Hepatocyte (in vitro differentiated cells): ENCODE measurements at places on chromosomes 2 and 18.

DNA sequence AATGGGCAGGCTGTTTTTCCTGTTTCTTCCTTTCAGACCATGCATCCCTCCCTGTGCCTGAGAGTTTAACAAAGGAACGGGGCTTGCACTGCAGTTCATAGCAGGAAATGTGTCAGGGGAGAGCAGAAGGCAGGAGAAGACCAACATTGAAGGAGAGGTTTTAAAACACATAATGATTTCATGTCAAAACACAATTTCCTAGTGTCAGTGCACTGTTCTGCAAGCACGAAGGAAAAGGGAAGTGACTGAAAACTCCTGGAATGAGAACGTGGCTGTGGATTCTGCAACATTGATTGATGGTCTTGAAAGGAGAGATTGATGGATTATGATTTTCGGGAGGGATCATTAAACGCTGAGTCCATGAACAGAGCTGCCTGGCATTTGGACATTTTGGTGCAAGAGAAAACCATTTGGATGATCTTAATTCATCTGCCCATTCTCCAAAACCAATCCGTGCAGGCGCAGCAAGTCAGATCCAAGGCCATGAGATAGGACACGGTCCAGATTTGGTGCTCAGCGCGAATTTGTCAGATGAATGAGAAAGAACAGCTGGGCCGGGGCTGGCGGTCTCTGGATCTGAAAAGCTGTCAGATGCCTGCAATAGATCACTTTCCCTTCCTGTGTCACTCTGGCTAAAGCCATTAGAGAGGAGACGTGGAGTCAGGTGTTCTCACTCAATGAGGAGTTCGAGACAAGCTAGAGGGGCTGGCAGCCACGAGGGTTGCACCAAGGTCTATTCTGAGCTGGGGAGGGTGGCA lies 38.4 kb downstream of the C1QL2 start:
- no peaks in the 10 kb centered on the region for H3K36me3 ChIP-seq
- no peak overlapping the region for H3K4me3 ChIP-seq
- H3K27ac ChIP-seq: no peak overlapping the region
- no peaks in the 10 kb centered on the region for H3K4me1 ChIP-seq
- no peak for DNase-seq

GRCh38 chr2:99278793-99279291 lies 22.2 kb downstream of the LYG1 start:
- H3K36me3 ChIP-seq: no peaks in the 10 kb centered on the region
- no peaks in the 10 kb centered on the region for H3K4me1 ChIP-seq
- H3K27me3 ChIP-seq: no peaks in the 10 kb centered on the region
- no peak overlapping the region for H3K27ac ChIP-seq
- peak; percentile 49 for DNase-seq

GRCh38 chr2:80393991-80394390 lies 89.4 kb upstream of the LRRTM1 start:
- H3K4me1 ChIP-seq: no peaks in the 10 kb centered on the region
- no peaks in the 10 kb centered on the region for H3K27me3 ChIP-seq
- H3K36me3 ChIP-seq: no peaks in the 10 kb centered on the region
- DNase-seq: no peak
- no peak overlapping the region for H3K27ac ChIP-seq
- no peak overlapping the region for H3K4me3 ChIP-seq

DNA sequence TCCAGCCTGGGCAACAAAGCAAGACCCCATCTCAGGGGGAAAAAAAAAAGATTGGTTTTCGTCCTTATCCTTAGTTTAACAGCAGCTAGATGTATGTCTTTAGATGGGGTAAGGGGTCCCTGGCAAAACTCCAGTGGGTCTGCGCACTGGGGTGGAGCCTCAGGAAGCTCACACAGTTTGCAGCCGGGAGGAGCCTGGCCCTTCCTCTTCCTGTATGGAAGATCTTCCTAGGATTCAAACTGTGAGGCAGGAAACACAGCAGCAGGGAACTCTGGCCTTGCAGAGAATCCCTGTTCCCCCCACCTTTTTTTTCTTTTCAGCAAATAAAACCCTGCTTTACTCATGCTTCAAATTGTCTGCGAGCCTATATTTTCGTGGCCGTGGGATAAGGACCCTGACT lies 12.5 kb upstream of the GRP start:
- H3K27me3 ChIP-seq: peaks cover 9% of the 10 kb centered on the region
- H3K27ac ChIP-seq: no peak overlapping the region
- no peak for DNase-seq
- no peaks in the 10 kb centered on the region for H3K4me1 ChIP-seq
- H3K4me3 ChIP-seq: no peak overlapping the region

- no peaks in the 10 kb centered on the region for H3K4me1 ChIP-seq
- no peaks in the 10 kb centered on the region for H3K27me3 ChIP-seq
- DNase-seq: peak; percentile 71
Observed at GRCh38 chr2:238720232-238720672, 127.6 kb upstream of the TWIST2 start.

DNA sequence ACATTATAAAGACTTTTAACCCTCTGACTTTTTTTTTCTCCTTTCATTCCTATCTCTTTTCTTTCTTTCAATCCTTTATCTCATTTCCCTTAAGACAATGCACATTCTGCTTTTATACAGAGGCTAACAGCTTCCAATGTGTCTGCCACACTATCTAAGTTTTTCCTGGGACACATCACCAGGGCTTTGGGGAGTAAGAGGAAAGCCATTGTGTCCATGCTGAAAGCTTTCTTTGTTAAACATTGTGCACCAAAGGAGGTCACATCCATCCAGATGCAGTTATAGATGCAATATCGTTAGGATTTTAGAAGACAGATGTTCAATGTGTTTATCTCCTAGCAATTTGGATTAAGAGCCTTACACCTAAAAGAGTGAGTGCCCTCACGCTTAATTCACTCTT lies 534.1 kb downstream of the CNTNAP5 start:
- DNase-seq: no peak
- no peak overlapping the region for H3K27ac ChIP-seq

DNA sequence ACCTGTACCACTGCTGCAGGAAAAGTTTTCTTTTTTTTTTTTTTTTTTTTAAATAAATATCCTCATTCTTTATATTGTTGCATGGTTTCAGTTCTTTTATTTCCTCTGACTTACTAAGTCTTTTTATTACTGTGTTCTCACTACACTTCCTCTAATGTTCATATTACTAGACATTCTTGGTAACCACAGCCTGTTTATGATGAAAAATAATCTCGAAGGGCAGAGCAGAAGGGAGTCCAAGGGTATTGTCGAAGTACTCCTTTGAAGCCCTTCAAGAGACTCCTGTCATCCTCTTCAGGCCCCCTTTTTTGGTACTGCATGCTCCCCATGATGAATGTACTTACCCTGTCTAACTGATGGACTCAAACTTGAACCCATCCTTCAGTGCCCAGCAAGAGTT lies 61.2 kb downstream of the RND3 start:
- no peak overlapping the region for H3K4me3 ChIP-seq
- H3K36me3 ChIP-seq: no peaks in the 10 kb centered on the region
- no peak overlapping the region for H3K27ac ChIP-seq
- no peak for DNase-seq

GRCh38 chr2:20599001-20599600 lies 51.8 kb downstream of the HS1BP3 start:
- H3K27ac ChIP-seq: no peak overlapping the region
- no peak overlapping the region for H3K4me3 ChIP-seq
- DNase-seq: no peak
- no peaks in the 10 kb centered on the region for H3K36me3 ChIP-seq

GRCh38 chr18:79815657-79816056 lies 17.9 kb downstream of the KCNG2 start:
- H3K4me3 ChIP-seq: no peak overlapping the region
- no peak overlapping the region for H3K27ac ChIP-seq
- no peaks in the 10 kb centered on the region for H3K4me1 ChIP-seq
- H3K27me3 ChIP-seq: peaks cover 8% of the 10 kb centered on the region

- H3K36me3 ChIP-seq: no peaks in the 10 kb centered on the region
- H3K4me3 ChIP-seq: no peak overlapping the region
- no peak for DNase-seq
- no peaks in the 10 kb centered on the region for H3K27me3 ChIP-seq
- H3K27ac ChIP-seq: no peak overlapping the region
- H3K4me1 ChIP-seq: no peaks in the 10 kb centered on the region
Observed at GRCh38 chr2:172985139-172985892, 90.3 kb upstream of the MAP3K20 start.

- H3K4me1 ChIP-seq: no peaks in the 10 kb centered on the region
- no peak overlapping the region for H3K4me3 ChIP-seq
- H3K36me3 ChIP-seq: no peaks in the 10 kb centered on the region
- no peak for DNase-seq
- no peaks in the 10 kb centered on the region for H3K27me3 ChIP-seq
Observed at GRCh38 chr2:94994063-94994913, 31.2 kb upstream of the MAL start.

DNA sequence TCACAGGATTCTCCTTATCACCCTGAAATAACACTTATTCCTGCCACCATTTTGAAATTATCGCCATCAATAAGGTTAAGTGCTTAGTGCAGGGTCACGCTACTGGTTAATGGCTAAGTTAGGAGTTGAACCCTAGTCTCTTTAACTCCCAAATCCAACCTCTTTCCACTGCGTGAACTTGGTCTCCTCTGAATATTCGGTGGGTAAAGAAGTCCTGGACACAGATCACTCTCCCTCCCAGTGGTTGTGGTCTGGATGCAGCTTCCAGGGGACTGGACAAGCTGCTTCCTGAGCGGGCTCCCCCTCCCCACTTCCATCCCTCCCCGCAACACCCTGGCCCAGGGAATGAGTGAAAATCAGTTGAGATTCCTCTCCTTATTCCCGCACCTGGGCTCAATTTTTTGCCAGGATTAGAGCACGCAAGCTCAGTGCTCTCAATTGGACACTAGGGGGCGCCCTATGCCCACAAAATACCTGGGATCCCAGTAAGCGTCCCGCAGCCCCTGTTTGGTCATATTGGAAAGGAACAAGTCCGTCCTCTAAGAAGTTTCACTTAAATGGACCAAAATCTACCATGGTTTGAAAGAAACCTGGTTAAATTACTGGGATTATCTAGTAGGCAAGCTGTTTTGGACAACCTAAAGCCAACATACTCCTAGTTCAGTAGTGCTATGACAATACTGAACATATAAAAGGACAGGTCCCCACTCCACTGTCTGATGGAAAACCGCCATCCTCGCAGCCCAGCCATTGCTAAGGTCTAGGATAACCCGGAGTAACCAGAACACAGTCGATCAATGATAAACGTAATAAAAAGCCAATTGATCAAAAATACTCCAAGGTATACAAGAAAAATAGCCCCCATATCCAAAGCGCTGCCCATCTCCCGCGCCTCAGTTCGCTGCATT lies 40.4 kb downstream of the DHRS9 start:
- no peaks in the 10 kb centered on the region for H3K36me3 ChIP-seq
- no peak overlapping the region for H3K4me3 ChIP-seq
- H3K27ac ChIP-seq: no peak overlapping the region

DNA sequence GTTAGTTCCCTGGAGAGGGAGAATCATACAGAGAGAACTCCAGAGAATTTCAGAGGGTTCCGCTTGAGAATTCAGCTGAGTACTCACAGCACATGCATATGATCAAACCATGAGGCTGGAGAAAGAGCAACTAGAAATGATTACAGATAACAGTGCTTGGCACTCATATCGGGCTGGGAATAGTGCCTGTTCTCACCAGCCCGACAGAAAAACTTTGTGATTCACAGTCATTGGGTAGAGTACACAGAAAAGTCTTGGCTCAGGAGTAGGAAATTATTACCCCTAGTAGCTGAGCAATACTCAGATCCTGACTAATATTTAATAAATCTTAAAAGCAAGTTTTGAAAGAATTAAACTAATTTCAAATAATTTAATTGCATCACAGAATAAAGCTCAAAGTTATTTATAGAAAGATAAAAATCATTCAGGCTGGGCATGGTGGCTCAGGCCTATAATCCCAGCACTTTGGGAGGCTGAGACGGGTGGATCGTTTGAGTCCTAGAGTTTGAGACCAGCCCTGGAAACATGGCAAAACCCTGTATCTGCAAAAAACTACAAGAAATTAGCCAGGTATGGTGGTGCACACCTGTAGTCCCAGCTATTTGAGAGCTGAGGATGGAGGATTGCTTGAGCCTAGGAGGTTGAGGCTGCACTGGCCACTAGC lies 6.8 kb downstream of the WDPCP start:
- H3K4me1 ChIP-seq: no peaks in the 10 kb centered on the region
- no peaks in the 10 kb centered on the region for H3K36me3 ChIP-seq
- H3K27ac ChIP-seq: no peak overlapping the region
- no peak for DNase-seq

- no peaks in the 10 kb centered on the region for H3K36me3 ChIP-seq
- peaks cover 17% of the 10 kb centered on the region for H3K4me1 ChIP-seq
- DNase-seq: no peak
- H3K27me3 ChIP-seq: no peaks in the 10 kb centered on the region
- H3K4me3 ChIP-seq: no peak overlapping the region
Observed at GRCh38 chr2:160246356-160246755, 46.3 kb upstream of the ITGB6 start.

DNA sequence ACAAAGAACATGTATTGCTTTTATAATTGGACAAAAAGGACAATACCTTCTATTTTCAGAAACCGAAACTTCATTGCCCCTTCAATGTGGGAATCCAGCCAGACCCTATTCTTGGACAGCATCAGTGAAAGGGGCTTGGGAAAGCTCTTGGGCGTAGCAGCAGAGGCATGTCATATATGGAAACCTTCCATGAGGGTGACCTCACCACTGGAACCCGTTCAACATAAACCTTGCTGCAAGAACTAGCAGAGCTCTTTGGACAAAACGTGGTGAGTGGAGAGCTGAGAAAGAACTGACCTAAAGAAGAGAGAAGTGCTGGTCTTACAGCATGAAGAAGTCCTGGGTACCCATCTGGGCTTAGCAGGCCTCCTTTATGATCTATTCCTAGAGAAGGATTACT lies 22.7 kb upstream of the ACTG2 start:
- H3K4me1 ChIP-seq: no peaks in the 10 kb centered on the region
- peak overlapping the region; percentile 36 for H3K27ac ChIP-seq
- peaks cover 5% of the 10 kb centered on the region for H3K36me3 ChIP-seq
- no peak overlapping the region for H3K4me3 ChIP-seq

DNA sequence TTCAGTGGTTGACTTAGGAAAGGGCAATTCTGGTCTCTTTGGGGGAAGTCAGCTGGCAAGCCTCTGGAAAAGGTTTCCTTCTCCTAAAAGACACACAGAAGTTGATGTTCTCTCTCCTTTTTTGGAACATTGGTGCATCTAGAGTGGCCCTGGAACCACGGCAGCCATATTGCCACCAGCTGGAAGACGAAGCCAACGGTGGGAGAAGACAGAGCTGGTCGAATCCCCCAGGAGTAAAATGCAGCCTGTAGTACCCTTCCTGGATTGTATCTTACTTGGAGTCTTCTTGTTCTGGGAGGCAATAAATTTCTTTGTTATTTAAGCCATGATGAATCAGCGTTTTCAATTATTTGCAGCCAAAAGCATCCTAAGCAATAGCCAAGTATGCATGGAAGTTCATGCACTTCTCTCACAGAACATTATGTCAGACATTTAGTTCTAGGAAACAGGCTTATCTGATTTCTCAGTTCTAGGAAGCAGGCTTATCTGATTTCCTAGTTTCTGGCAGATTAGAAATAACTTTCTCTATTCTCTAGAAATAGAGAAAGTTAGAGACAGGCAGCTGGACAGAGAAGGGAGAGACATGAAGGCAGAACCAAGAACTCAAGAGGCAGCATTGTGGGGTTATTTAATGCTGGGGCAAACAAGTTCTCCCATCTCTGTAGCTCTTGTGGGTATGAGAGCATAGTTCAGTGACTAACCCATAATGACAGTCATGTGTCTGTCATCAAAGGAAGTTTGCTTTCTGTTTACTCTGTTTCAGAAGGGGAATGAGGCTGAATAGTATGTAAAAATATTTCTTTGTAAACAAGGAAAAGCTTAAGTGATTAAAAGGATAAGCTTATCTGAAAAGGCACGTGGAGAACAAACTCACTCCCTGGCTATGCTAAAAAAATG lies 40.5 kb upstream of the NABP1 start:
- no peak overlapping the region for H3K4me3 ChIP-seq
- peak overlapping the region; percentile 77 for H3K27ac ChIP-seq
